NCI-H2029 (cell line): ENCODE measurements at places on chromosomes 2 and 18.

GRCh38 chr2:231601356-231602229, 8.9 kb downstream of the TEX44 start:
- peak; percentile 57 for DNase-seq

- DNase-seq = no peak
These were observed 390.6 kb downstream of the CTNNA2 start for GRCh38 chr2:79903222-79904000.

- DNase-seq = no peak
These were observed 468 bp downstream of the PIKFYVE start for GRCh38 chr2:208266553-208266893.

DNA sequence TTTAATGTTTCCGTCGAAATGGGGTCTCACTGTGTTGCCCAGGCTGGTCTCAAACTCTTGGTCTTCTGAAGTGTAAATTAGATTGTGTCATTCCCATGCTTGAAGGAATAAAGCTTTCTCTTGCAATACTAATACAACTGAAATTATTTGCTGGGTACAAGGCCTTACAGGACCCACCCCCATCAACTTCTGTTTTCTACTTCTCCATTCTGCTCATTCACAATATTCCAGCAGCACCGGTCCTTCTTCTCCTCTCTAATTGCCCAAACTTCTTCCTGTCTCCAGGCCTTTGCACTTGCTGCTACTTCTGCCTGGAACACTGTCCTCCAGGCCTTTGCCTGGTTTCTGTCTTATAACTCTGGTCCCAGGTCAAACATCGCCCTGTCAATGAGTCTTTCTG, 73.8 kb downstream of the APOB start:
- no peak for DNase-seq

GRCh38 chr2:170276925-170277629, 99.1 kb downstream of the MYO3B start:
- DNase-seq = no peak

- DNase-seq = no peak
These were observed 510.3 kb downstream of the ZNF804A start for GRCh38 chr2:185108588-185108987.

GRCh38 chr2:218026244-218026643, 23.4 kb upstream of the TNS1 start:
- no peak for DNase-seq
